ENCODE measurements at places on chromosomes 5 and 9.

DNA sequence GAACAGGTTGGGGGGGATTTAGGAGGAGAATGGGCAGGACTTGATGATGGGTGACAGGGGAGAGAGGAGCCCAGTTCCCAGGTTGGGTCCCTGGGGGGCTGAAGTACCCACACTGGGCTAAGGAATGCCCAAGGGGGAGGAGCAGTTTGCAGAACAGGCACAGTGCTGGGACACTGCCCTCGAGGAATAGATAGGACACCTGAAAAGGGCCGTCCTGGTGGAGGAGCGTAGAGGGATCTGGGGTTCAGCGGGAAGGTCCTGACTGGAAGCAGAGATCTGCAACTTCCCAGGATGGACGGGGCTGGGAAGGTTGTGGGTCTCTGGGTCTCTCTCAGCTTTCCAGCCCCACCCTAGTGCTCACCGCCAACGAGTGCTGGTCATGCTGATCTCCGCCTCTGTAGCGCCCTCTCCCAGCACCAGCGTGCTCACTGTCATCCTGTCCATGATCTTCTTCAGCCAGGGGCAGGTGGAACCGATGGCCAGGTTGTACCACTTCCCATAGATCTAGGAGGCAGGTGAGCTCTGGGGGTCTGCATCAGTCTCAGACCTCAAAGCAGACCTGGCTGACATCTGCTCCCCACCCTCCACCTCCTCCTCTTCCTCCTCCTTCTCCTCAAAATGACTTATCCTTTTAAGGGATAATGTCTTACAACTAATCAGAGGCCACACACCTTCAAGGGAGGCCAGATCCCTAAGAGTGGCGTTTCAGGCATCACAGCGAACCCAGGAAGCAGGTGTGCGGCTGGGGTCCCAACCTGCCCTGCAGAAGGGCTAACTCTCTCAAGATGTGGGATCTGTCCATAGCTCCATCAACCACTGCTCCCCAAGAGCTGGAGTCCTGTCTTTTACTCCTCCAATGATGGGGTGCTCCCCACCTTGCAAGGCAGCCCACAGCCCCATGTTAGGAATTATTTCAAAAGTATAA lies 1.6 kb downstream of the AMBP start:
- DNase-seq, result no peak

DNA sequence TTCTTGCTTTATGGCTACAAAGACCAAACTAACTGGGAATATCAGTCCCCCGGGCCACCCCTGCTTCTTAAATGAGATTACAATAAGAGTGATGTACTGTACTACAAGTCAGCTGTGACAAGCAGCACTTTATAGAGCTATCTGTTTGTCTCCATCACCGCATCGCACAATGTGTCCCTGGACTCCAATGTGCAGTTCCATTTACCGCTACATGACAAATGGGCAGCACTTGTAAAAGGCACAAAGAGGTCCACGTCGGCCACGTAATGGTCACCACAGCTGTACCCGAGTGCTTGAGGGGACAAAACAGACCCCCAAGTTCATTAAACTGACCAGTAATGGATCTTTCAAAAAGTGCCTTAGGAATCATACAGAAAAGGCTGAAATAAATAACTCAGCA lies 54.1 kb downstream of the PSMB7 start:
- DNase-seq, result no peak

DNA sequence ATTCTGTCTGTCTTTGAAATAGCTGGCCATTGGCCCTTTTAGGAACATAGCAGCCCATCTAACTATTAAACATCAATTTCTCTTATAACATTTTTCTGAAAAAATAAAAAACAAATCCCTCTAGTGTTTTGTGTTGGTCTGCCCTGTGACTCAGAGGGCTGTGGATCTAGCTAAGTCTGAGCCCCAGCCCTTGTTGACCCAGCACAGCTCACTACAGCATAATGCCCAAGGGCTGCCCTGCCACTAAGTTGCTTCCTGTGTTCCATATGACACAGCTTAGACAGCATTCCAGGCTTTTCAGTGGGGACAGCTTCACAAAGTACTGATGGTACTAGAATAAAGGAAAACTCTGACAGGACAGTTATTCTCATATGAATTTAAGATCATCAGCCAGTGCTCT lies 136.0 kb downstream of the SCAMP1 start:
- no peak for DNase-seq

GRCh38 chr5:157624144-157624543 lies 28.1 kb downstream of the SOX30 start:
- no peak for DNase-seq

DNA sequence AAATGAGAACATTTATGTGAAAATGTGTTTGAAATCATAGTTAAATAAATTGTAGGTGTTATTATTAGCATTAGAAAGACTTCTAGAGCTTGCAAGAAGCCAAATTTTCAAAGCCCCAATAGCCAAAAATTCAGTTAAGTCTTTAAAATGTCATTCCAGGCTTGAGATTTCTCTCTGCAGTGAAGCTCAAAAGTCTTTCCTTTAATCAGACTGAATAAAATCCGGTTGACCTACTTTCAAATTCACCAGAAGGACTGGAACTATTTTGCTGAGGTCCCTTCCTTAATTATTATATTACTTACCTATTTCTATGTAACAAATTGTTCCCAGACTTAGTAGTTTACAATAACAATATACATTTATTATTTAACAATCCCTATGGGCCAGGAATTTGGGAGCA lies 112.2 kb upstream of the TRPM3 start:
- no peak for DNase-seq

- DNase-seq, result no peak
These were observed 112.4 kb downstream of the ASTN2 start for GRCh38 chr9:117302487-117302886.

GRCh38 chr5:58018016-58018415 lies 441.9 kb downstream of the PLK2 start:
- no peak for DNase-seq

DNA sequence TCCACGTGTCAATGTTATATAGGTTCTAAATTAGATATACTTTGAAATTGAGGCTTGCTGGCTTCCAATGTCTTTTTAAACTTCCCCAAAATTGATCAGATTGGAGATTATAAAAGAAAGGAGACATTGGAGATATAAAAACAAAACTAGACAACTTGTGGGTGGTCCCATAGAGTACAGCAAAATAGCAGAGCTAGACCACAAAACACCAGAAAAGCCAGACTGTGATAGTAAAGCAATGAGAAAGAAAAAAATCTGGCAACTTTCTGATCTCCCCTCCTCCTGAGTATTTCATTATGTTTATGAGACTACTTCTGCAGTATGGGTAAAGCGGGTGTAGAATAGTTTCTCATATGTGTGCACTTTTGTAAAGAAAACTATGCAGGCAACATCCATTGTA lies 713.8 kb upstream of the MEF2C start:
- DNase-seq, result no peak

GRCh38 chr9:21679432-21679831 lies 123.0 kb upstream of the MTAP start:
- no peak for DNase-seq

GRCh38 chr9:87063246-87063645 lies 115.9 kb upstream of the GAS1 start:
- DNase-seq, result no peak

DNA sequence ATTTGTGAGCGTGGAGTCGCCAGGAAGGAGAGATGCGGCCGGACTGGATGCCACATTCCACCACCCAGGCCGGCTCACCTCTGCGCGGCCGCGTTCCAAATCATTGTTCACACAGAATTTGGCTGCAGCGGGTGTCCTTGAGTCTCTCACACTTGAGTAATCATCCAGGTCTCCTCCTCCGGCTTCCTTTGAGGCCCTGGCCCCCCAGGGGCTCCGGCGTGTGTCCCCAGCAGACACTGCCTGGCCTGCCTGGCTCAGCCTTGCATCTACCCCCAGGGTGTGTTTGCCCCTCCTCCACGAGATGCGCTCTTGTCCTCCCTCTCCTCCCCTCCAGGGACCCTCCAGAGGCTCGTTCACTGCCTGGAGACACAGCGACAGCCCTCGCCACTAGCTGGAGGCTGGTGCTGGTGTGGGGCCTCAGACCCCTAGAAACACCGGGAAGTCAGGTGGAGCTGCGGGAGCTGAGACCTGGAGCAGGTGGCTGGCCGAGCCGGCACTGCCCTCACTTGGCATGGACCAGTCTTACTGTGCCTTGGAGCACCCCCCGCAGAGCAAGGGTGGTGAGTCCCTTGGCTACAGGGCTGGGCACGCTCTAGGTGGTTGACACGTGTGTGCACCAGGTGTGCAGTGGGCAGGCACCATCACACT lies 7.0 kb upstream of the SLC9A3 start:
- DNase-seq, result no peak

DNA sequence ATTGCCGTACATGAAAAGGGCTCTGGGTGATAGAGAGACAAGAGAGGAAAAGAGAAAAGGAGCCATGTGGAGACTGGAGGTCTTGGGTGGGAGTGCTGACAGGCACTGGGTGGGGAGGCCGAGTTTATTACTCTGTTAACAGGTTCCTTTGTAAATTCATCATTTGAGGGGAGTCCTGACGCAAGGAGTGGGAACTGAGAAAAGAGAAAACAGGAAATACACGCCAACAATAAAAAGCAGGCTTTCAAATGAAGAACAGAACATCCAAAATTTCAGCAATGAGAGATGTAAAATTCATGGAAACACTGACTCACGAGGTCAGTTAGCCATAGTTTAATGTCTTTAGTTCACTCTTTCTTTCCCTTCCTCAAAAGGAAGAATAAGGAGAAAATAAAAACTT lies 342.8 kb downstream of the TMEM167A start:
- no peak for DNase-seq

DNA sequence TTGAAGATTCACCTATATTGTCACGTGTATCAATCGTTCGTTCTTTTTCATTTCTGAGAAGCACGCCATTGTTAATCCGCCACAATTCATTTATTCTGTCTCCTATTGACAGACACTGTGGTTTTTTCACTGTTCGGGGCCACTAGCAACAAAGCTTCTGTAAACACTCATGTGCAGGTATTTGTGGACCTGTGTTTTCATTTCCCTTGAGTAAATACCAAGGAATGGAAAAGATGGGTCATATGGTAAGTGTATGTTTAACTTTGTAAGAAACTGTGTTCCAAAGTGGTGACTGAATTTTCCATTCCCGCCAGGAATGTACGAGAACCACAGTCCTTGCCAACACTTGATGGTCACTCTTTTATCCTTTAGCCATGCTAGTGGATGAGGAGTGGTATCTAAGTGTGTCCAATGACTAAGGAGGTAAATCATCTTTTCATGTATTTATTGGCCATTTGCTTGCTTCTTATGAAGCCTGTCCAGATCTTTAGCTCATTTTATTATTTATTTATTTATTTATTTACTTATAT lies 10.7 kb downstream of the ABO start:
- DNase-seq, result no peak

DNA sequence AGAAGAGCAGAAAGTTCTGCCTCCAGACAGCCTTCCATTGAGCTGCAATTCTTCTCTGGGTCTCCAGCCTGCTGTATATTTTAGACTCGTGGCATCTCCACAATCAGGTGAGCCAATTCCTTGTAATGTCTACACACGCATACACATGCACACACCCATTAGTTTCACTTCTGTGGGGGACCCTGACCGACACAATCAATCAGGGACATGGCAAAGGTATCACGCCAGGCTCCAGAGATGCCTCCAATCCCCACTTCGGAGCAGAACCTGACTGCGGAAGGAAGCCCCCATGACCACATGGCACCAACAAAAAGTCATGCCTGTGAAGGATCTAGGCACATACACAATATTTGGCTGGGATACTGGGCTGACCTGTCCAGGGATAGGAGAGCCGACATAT lies 21.4 kb downstream of the SEMA4D start:
- DNase-seq, result no peak

DNA sequence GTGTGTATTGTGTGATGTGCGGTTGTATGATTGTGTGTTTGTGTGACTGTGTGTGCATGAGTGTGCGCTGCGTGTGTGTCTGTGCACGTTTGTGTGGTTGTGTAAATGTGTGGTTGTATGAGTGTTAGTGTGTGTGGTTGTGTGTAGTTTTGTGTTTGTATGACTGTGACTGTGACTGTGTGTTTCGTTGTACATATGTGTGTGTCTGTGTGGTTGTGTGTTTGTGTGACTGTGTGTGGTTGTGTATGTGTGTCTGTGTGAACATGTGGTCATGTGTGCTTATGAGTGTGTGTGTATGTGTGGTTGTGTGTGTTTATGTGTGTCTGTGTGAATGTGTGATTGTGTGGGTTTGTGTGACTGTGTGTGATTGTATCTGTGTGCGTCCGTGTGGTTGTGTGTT lies 197.8 kb downstream of the TTLL11 start:
- no peak for DNase-seq

GRCh38 chr9:92989561-92989960 lies 42.2 kb downstream of the FGD3 start:
- no peak for DNase-seq

- DNase-seq, result peak; percentile 61
These were observed 112.3 kb downstream of the MARCHF3 start for GRCh38 chr5:126917918-126918614.

DNA sequence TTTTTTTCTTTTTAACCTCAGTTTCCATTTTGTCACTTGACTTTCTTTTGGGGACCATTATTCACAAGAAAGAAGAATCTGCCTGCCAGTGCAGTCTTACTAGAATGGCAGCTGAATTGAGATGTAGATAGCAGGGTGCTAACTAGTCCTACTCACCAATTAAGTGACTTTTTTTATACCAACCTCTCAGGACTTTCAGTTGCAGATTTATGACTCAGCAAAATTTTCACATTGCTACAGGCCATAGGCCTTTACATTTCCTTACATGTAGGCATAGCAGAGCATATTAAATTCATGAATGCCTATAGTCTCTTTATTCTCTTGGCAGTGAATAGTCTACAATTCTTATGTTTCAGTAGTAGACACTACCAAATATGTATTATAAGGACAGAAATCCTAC lies 54.0 kb upstream of the FKTN start:
- DNase-seq, result no peak

DNA sequence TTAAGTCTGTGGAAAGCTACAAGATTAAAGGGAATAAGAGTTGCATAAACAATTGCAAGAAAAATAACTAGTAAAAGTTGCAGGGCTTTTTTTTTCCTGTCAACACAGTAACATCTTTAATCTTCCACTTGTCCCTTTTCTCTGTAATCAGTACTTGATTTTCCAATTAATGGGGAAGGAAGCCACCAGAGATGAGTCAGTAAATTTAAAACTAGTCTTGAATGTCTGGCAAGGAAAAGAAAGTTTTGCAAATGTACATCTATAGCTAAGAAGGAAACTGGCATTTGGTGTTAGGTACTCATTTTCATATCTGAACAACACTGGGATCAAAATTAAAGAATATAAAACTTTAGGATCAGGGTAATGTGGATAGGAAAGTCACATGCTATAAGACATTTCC lies 17.1 kb downstream of the DAP start:
- DNase-seq, result no peak

- no peak for DNase-seq
These were observed 11.9 kb upstream of the ZNF622 start for GRCh38 chr5:16477541-16477940.

- no peak for DNase-seq
These were observed 3.1 kb downstream of the BSPRY start for GRCh38 chr9:113352411-113352810.

- peak; percentile 87 for DNase-seq
These were observed 72.8 kb downstream of the PSAT1 start for GRCh38 chr9:78369639-78370219.

DNA sequence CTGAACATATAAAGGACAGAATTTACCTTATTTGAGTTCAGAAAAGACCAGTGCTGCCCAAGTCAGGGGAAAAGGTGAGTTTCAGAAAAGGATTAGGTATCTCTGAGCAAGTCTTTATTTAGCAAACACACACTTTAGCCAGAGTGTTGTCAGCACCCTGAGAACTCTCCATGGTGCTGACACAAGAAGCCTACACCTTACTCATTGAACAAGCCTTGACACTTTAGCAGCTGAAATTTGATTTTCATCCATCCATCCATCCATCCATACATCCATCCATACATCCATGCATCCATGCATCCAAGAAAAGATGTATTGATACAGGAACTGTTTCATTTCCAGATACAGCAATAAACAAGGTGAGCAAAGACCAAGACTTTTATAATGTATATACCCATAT lies 311.2 kb downstream of the TRIM32 start:
- DNase-seq, result no peak

Measured in head of caudate nucleus (tissue), 42 donors.